Kidney (tissue), 22 donors: ENCODE measurements at places on chromosomes 6 and 20.
A peak's percentile ranks its signal among the peaks of the same experiment; 100 is the strongest.

DNA sequence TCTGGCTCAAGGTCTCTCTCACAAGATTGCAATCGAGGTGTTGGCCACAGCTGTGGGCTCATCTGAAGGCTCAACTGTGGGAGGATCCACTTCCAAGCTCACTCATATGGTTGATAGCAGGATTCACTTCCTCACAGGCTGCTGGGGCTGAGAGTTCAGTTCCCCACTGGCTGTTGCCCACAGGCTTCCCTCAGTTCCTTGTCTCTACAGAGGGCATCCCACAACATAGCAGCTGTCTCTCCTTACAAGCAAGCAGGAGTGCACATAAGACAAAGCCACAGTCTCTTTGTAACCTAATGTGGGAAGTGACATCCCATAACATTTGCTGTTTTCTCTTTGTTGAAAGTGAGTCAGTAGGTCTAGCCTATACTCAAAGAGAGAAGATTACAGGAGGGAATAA is 14.0 kb downstream of the SPATS1 start:
- DNase-seq, result no peak

DNA sequence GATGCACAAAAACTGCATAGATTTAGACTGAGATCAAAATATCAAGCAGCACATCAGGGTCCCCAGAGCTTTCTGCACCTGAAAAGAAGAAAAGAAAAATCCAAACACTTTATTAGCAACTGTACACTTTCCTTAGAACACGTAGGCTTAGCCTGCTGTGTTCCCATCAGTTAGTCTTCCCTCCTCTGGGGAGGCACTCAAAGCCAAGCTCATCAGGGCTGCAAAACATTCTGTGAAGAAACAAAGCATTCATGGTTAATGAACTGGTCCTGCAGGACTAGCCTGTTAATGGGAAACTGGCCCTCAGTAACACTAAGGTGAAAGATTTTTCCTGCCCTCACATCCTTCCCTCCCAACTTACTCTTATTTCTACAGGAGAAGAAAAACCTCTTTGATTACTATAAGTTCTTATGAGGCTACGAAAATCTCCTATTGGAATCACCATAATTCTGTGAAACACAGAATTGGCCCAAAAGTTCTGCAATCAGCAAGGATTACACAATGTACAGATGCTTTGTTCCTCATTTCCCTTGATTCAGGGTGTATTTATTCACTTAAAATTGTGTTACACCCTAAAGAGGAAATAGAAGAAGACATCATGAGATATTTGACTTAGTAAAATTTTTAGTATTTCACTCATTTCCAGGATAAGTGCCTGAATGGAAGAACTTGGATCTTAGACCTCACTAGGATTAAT is 901.0 kb upstream of the MAP3K7 start:
- no peak for DNase-seq

DNA sequence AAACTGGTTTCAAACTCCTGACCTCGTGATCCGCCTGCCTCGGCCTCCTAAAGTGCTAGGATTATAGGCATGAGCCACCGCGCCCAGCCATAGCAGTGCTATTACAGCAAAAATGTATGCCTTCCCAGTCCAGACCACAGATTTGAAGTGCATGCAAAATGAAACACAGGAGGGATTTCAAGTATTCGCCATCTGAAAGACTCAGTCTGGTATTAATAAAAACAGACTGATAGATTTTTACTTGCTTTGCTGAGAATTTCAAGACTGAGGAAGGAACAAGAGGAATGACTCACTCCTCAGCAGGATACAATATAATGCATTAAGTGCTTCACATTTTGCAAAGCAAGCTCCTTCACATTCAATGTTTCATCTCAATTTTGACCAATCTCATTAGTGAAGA is 134.9 kb downstream of the TMEM200A start:
- no peak for DNase-seq

DNA sequence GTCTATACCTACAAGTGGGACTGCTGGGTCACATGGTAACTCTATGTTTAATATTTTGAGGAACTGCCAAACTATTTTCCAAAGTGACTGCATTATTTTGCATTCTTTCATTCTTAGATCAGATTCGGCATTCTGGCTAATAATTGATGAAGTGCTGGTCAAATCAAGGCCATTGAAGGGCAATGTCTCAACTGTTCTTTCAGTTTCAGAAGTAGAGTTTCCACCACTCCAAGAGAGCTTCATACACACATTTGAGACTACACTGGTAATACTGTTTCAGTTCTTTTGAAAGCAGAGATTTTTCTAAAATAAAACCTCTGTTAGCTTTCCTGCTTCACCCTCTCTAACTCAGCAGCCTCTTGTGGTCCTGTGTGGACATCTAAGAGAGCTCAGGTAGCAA is 154.5 kb downstream of the CFAP61 start:
- DNase-seq, result no peak

GRCh38 chr6:17497535-17498095 is 102.5 kb upstream of the FAM8A1 start:
- peak; percentile 45 for DNase-seq

DNA sequence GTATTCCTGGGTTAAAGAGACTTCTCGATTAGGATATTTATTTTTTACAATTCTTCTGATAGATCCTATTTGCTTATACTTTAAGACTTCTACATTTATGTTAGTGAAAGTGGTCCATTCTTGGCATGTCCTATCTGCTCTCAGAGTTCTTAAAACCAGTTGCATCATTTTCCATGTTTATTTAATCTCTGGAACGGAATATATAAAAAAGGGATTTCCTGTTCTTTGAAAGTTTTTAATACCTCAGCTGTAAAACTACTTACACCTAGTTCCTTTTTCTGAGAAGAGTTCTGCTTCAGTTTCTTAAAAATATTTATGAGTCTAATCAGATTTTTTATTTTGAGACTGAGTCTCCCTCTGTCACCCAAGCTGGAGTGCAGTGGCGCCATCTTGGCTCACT is 18.0 kb upstream of the MYL9 start:
- no peak for DNase-seq

- DNase-seq, result no peak
These were observed 143.8 kb downstream of the DOK5 start for GRCh38 chr20:54619181-54619580.

DNA sequence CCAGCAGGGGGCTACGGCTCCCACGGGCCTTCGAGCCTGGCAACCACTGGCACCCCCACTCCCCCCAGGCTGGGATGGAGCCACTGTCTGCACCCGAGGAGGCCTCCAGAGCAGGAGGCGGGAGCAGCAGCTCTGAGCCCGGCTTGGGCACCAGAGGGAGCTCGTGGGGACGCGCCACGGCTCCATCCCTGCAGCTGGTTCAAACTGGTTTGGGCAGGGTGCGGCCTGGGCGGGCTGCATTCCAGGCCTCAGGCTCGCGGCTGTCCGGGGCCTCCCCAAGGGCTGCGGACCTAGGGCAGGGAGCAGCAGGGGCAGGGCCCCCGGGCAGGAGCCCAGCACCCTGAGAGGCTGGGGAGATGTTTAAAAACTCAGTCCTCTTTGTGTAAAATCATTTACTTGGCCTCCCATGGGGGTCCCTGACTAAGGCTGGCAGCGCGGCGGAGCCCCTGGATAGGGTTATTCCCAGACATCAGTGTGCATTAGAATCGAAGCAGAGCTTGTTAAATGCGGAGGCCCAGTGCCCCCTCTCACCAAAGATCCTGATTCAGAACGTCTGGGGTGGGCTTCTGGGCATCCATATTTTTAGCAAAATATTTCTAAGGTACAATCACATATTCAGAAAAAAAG is 4.1 kb upstream of the BCAS4 start:
- DNase-seq, result peak; percentile 94

DNA sequence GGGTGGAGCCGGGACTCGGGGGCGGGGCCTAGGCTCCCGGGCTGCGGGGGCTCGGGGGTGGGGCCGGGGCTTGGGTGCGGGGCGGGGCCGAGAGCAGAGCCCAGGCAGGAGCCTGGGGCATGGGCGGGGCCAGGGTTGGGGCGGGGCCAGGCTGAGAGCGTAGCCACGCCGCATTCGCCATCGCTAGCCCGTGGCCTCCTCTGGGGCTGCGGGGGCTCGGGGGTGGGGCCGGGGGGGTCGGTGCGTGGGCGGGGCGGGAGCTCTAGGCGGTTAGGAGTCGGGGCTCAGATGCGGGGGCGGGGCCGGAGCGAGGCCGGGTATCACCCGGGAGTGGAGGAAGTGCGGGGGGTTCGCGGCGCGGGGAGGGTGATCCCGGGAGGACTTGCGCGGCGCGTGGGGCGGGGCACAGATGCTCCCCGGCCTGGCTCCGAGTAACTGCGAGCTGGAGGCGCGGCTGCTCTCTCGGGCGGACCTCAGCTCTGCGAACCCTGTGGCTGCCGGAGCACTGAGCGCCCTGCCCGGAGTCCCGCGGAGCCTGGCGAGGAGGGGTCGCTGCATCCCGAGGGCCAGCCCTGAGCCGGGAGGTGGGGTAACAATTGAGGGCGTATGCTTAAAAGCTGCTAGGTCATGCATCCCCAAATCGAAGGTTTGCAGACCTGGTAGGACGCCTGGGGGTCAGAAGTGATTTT is 434 bp upstream of the ECI2 start:
- DNase-seq, result peak; percentile 95

DNA sequence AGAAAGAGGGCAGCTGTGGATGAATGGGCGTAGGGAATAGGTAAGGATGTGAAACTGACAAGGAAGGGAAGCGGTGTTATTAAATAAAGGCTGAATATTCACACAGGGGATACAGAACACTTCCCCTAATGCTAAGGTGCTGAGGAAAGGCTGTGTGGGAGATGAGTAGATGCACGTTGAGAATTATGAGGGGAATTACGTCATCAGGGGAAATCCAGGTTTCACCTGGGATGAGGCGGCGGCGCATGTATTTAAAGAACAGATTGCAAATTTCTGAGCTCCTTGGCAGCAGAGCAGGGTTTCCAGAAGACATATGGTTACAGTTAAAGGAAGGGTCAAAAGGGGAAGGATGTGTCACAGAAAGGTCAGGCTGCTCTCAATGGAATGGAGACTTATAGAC is 28.7 kb upstream of the EDN1 start:
- DNase-seq, result no peak

DNA sequence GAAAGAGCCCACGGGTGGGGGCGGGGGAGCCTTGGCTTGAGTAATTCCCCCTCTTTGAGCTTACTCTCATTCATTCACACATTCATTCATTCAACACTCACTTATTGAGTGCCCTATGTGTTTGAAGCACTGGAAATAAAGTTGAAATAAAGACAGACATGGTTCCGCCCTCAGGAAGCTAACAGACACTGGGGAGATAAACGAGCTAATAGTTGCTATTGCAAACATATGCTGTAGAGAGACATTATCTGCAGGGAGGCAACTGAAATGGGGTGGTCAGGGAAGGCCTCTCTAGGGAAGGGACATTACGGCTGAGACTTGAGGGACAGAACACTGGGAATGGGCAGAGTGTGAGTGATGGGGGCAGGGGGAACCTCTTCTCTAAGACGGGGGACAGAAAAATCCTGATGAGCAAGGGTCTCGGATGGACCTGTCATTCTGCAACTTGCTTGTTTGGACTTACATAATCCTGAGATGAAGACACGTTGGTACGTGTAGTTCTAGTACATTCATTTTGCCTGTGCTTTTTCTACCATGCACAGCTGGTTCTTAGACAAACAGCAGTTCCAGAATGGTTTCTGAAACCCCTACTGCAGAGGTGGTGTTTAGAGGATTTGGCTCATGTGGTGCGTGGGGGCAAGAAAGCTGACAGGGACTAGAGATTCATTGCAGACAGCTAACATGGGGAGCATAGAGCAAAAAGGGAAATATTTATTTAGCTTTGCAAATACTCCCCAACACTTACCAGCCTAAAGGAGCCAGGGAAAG is 71.1 kb upstream of the BLCAP start:
- DNase-seq, result peak; percentile 38

DNA sequence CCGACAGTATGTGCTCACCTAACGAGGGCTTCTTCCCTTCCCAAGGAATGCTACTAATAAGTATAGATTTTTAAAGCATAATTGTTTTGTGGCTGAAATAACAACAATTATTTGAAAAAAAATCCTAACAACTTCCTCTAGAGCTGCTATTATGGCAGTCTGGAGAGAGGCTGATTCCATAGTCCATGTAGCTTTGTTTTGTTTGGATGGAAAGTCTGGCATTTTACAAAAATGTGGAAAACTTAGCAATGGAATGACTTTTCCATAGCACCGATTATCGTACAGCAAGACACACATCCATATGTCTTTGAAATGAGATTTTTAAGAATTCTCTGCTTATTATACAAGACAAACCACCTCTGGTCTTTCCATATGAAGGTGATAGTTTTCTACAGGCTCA is 252.4 kb upstream of the TAB2 start:
- no peak for DNase-seq

DNA sequence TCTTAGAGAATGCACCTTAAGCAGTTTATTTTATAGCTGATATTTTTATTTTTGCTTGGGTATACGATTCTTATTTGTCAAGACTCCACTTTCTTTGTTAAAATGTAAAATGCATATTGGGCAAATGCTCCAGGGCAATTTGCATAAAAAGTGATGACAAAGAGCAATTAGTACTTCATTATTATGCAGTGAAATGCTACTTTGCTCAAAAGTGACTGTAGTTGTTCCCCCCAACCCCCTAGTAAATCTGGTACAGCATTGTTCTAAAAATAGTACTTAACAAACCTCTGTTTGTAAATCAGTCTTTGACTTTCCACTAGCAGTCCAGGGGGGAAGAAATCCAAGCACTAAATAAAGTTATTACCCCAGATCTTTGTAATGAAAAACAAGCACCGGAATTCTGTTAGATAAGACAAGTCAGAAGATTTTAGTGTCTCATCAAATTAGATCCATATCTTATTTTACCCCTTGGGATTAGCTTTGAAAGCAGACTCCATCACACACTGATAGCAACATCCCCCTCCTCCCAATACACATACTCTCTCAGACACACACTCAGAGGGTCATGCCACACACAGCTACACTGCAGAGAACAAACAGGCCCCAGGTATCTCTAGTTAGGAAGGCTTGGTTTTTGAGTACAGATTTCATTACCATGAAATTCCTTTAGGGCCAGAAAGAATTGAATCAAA is 32.9 kb upstream of the BACH2 start:
- DNase-seq, result no peak

DNA sequence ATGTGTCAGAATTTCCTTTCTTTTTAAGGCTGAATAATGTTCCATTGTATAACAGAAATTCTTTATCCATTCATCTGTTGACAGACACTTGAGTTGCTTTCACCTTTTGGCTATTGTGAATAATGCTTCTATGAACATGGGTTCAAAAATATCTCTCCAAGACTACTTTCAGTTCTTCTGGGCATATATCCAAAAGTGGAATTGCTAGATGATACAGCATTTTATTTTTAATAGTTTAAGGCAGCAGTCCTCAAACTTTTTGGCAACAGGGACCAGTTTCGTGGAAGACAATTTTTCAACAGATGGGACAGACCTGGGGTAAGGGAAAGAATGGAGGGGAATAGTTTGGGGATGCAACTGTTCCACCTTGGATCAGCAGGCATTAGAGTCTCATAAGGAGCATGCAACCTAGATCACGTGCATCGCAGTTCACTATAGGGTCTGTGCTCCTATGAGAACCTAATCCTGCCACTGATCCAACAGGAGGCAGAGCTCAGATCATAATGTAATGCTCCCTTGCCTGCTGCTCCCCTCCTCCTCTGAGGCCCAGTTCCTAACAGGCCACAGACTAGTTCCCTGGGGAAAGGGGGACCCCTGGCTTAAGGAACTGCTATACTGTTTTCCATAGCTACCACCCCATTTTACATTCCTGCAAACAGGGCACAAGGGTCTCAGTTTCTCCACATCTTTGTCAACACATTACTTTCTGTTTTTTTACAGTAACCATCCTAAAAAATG is 239.9 kb upstream of the RNF217 start:
- no peak for DNase-seq
